ENCODE measurements at places on chromosomes 16 and 17.
A peak's percentile ranks its signal among the peaks of the same experiment; 100 is the strongest.

DNA sequence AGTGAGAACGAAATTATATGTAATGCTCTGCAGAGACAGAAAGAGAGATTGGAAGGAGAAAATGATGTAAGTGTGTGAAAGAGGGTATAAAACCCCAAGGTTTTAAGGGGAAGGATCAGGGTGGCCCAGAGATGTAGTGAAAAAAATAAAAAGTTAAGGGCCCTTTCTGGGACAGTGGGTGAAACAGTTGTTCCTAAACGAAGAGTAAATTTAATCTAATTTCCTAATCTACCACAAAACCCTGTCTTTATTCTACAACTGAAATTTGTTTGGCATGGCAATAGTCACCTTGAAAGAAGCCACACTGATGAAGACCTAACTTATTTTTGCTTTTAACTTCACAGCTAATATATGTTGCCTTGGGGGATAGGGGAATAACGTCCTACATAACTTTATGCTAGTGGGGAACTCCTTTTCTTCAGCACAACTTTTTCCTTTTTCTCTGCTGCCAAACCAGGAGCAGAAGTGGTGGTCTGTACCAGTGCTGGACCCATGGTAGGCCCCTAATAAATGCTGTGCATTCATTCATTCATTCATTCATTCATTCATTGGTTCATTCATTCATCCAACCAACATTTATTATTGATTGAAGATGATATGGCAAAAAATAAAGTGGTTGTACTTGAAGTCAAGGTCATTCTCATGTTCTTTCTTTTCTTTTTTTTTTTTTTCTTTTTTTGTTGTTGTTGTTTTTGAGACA is 25.4 kb downstream of the CALCOCO2 start:
- DNase-seq = no peak

- no peak for DNase-seq
These were observed 50.0 kb downstream of the ACTG1 start for GRCh38 chr17:81462506-81463125.

DNA sequence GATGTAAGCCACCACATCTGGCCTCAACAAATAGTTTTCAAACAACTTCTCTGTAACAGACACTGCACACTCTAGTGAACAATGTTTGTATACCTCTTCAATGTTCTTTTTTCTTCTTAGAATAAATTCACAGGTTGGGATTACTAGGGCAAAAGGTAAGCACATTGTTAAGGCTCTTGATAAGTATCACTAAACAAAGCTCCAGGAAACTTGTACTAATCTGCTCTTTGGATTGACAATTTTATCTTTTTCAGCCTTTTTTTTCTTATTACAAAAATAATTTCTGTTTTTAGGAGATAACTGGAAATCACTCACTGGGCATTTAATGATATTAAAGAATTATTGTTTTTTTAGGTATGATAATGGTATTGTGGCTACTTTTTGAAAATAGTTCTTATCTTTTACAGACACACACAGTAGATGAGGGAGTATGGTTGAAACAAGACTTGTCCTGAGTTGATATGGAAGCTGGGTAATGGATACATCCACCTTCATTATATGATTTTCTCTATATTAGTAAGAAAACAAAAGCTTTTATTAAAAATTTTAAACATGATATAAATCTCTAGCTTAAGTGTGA is 7.7 kb upstream of the MPRIP start:
- no peak for DNase-seq

DNA sequence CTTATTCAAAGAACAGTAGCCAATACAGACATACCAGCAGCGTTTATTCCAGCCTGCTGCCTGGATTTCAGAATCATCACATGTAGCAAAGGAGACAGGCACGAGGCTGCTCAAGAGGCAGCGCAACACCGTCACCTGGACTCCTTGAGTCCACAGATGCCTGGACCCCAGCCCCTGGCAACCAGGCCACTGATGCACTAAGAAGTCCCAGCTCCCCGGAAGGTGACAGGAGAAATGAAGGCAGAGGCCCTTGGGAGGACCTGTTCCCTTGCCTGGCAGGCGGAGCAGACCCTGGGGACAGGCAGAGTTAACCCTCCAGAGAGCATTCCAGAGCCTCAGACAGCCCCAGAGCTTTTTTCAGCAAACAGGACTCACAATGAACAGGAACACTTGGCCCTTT is 16.5 kb downstream of the SMIM5 start:
- no peak for DNase-seq

- DNase-seq = no peak
These were observed 52.6 kb downstream of the ZFHX3 start for GRCh38 chr16:72995151-72995881.

- no peak for DNase-seq
These were observed 435.7 kb downstream of the ZFHX3 start for GRCh38 chr16:72612256-72612655.

- DNase-seq = peak; percentile 85
These were observed 10.9 kb downstream of the NHERF1 start for GRCh38 chr17:74759243-74759801.

GRCh38 chr17:40348136-40348504 is 16.4 kb downstream of the GJD3 start:
- DNase-seq = no peak

- peak; percentile 2 for DNase-seq
These were observed 10.0 kb downstream of the CEP295NL start for GRCh38 chr17:78892936-78893379.

GRCh38 chr16:78551487-78552085 is 452.1 kb downstream of the WWOX start:
- no peak for DNase-seq

DNA sequence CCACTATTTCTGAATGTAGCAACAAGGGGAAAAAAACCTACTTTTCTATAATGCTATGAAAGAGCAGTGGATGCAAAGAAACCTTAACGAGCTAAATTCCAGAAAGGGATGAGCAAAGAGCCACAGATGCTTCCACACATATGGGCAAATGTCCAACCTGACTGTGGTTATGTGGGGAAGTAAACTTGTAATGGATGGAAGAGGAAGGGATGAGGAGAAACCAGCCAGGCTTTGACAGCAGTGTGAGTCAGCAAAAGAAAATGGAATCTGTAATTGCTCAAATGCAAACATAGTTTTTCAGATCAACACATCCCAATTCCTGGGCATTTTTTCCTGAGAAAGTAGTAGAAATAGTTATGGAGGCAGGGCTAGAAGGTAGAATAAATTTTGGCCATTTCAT is 204.8 kb upstream of the CPHXL start:
- no peak for DNase-seq

GRCh38 chr17:81295031-81295675 is at the start of gene SLC38A10:
Gene SLC38A10, minus strand, starts transcription at chr17:81295307. Its CDS starts 386 bp downstream, at chr17:81294921.
- peak; percentile 78 for DNase-seq

All from KG1 (cell line).